ENCODE measurements at places on chromosomes 6 and 20.

- DNase-seq, result no peak
Observed at GRCh38 chr6:22467645-22468044, 101.7 kb upstream of the HDGFL1 start.

DNA sequence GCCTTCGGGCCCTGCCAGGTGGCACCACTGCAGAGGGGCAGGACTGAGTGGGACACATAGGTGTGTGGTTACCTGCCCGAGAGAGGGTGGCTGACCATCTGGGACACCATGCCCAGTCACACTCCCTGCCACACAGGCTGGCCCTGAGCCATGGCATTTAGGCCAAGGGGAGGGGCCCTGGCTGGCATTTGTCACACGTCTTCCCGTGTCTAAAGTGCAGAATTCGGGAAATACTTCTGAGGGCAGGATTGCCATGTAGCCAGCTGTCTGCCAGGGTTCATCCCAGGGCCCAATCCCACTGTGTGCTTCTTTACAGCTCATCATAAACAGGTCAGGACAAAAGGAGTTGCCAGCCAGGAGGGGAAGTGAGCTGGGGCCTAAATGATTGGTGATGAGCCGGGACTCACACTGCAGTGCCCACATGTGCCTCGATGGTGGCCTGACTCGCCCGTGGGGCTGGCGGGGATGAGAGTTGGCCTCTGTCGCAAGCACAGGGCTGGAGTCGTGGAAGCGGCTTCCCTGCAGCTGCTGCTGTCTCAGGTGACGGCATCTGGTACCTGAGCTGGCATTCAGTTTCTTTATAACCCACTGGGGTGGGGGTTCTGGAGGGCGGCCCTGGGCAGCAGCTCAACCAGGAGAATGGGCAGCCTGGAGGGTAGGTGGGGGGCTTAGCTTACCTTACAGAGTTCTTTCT is 5.9 kb upstream of the UNC93A start:
- DNase-seq, result no peak

GRCh38 chr6:106870824-106871717 is 103.5 kb downstream of the CD24 start:
- no peak for DNase-seq

DNA sequence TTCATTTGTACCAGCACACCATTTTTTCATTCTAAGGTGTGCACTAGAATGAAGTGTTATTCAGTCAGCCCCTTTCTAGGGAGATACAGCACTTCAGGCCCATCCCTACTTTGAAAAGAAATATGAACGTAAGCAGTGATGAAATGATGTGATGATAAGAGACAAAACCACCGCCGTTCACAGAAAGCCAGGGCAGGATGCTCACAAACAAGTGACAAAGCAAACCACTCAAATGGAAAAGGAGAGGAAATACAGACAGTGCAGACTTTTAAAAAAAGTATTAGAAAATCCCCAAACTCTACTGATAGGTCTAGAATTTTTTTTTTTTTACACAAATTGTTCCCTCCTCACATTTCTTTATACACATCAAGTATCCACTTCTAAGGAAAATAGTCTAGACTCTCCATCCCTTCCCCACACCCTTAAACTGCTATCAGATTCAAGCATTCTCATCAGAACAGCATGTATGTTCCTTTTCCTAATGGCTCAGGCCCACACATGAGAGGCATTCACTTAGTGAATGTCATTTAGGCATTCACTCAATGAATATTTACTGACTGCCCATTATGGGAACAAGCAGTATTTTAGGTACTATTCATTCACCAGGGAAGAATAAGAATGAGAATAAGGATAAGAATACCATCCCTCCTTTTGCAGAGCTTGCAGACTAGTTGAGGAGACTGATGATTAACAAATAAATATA is 243.5 kb downstream of the GMPR start:
- DNase-seq, result no peak

DNA sequence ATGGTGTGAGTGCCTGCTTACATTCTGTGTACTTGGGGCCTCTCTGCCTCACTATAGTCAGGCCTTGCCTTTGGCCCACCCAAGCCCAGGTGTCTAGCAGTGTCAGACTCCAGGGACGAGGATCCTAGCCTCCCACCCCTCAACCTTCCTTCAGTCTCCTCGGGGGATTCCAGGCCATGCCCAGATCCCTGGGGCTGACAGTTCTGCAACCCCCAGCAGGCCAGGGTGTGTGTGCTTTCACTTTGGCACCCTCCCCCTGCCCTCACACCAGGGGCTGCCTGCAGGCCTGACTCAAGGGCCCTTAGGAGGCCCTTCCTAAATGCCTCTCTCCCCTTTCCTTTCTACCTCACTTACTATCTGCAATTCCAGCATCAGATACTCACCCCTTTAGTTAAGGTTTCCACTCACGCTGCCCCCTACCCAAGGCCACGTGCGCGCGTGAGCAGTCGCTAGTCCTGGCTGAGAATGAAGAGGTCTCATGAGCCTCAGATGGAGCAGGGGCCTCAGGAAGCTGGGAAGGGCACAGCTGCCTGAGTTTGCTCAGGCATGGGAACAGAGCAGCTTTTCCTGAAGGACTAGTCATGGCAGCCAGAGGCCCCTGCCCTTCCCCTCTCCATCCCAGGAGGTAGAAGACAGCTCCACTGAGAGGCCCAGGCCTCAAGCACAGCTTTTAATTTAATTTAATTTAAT is 859 bp upstream of the CLPS start:
- DNase-seq, result no peak

DNA sequence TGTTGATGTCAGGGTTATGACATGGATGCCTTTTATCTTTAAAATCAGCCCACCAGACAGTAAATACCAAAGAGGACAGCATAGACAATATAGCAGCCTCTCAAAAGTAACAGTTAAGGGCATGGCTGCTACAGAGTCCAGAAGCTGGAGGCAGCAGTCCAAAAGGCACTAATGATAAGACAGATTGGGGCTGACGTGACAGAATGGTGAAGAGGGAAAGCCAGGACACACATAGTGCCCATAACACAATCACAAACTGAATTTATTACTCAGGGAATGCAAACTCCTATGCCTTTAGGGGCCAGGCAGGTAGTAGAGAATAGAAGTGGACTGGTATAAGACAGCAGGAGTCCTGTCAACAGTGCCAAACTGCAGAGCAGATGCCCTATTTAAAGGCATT is 40.7 kb downstream of the TP53INP2 start:
- DNase-seq, result no peak

GRCh38 chr6:53203483-53203882 is 54.8 kb upstream of the GCM1 start:
- no peak for DNase-seq

DNA sequence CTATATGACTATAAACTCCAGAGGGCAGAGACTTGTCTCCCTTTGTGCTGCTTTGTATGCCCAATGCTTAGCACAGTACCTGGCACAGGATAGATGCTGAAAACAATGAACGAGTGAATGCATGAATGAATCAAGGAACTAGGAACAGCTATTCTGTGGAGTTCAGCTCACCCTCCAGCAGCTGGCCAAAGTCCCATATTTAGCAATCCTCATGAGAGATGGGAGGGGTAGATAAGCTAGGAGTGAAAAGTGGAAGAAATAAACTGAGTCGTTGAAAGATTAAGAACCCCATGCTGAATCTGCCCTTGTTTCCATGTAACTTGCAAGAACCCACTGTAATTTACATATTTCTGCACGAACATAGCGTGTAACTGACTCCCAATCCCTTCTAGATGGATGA is 106.5 kb downstream of the MAFB start:
- no peak for DNase-seq

- no peak for DNase-seq
Observed at GRCh38 chr6:47323887-47324286, 14.2 kb upstream of the TNFRSF21 start.

DNA sequence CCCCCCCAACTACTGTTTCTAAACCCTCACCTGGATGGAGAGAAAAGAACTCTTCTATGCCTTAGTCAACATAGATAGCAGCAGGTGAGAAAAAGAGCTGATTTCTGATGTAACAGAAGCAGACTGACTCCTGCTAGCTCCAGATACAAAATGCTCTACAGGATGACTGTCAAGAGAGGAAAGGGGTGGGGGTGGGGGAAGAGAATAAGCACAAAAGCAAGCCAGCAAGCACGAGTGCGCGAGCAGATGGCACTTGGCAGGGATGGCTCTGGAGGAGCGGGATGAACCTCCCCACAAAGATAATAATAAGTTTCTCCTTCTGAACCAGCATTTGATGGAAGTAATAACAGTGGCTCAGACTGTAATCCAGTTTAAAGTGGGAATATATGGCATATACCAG is 45.6 kb upstream of the SPDEF start:
- no peak for DNase-seq

DNA sequence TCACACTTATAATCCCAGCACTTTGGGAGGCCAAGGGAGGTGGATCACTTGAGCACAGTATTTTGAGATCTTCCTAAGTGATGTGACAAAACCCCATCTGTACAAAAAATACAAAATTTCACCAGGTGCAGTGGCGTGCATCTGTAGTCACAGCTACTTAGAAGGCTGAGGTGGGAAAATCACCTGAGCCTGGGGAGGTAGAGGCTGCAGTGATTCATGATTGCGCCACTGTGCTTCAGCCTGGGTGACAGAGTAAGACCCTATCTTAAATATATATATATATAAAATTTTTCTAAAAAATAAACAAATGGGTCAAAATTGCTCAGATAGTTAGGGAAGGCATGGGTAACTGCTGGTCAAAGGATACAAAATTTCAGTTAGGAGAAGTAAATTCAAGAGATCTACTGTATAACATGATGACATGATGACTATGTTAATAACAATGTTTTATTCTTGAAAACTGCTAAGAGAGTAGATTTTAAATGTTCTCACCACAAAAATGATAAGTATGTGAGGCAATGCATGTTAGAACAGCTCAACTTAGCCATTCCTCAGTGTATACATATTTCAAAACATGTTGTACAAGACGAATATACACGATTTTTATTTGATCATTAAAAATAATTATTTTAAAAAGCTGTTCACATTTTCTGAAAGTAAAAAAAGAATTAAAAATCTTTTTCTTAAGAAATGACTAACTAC is 24.4 kb downstream of the TBC1D32 start:
- DNase-seq, result no peak

GRCh38 chr6:126539022-126539421 is 199.1 kb downstream of the CENPW start:
- DNase-seq, result no peak

GRCh38 chr6:77678048-77678447 is 25.2 kb downstream of the MEI4 start:
- no peak for DNase-seq

GRCh38 chr6:152146385-152146784 is 338.9 kb downstream of the ESR1 start:
- DNase-seq, result no peak

- no peak for DNase-seq
Observed at GRCh38 chr6:33453393-33454008, 875 bp upstream of the ZBTB9 start.

- DNase-seq, result no peak
Observed at GRCh38 chr20:2142649-2143048, 41.0 kb downstream of the STK35 start.

- DNase-seq, result no peak
Observed at GRCh38 chr6:164114051-164114450, 699.5 kb downstream of the QKI start.

DNA sequence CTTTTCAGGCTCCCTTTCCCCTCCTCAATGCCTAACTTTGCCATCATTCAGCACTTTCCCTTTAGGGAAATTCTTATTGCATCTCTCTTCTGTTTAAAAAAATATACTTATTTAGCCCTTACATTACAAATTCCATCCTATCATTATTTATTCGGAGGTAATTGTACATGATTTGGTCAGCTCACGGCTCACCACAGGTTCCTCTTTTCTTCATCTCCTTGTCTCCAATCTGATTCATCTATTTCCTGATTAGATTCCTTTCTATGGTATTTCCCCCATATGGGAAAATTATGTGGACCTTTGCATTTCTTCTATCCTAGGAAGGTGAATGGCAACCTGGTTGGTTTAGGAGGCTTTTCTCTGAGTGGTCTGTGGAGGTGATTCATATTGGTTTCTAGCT is 12.9 kb upstream of the EMILIN3 start:
- no peak for DNase-seq

DNA sequence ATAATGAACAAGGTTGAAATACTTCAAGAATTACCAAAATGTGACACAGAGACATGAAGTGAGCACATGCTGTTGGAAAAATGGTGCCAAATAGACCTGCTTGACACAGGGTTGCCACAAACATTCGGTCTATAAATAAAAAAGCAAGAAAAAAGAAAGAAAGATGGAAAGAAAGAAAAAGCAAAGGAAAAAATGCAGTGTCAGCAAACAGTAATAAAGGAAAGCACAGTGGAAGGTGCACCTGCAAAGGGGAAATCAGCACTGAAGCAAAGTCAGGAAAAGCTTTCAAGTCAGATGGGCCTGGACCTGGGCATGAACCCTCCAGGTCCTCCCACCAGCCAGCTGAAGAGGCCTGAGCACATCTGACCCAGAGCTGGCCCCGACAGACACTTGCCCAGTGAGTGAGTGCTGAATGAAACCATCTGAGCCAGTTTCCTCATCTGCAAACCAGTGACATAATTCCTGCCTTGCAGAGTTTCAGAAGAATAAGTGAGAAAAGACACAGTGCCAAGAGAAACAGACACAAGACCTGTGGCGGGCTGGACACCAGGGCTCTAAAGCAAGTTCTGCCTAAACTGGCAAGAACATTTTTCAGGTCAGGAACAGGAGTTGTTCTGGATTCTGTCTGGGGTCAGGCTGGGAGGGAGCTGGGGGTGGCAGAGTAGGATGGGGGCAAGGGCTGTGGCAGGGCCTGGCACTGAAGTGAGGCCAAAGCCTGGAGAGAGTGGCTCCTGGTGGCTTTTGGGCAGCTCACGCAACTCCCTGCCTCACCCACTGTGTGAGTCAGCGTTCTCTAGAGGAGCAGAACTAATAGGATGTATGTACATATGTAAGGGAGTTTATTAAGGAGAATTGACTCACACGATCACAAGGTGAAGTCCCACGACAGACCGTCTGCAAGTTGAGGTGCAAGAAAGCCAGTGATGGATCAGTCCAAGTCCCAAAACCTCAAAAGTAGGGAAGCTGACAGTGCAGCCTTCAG is 23.9 kb upstream of the MICB start:
- no peak for DNase-seq

GRCh38 chr6:135300576-135300975 is 119.5 kb downstream of the MYB start:
- DNase-seq, result no peak
